ENCODE measurements at places on chromosomes 7 and 10. TPM values are rescaled to one million over a fixed set of nuclear protein-coding genes. Genes with fewer than 3 reads are reported as not detected.

DNA sequence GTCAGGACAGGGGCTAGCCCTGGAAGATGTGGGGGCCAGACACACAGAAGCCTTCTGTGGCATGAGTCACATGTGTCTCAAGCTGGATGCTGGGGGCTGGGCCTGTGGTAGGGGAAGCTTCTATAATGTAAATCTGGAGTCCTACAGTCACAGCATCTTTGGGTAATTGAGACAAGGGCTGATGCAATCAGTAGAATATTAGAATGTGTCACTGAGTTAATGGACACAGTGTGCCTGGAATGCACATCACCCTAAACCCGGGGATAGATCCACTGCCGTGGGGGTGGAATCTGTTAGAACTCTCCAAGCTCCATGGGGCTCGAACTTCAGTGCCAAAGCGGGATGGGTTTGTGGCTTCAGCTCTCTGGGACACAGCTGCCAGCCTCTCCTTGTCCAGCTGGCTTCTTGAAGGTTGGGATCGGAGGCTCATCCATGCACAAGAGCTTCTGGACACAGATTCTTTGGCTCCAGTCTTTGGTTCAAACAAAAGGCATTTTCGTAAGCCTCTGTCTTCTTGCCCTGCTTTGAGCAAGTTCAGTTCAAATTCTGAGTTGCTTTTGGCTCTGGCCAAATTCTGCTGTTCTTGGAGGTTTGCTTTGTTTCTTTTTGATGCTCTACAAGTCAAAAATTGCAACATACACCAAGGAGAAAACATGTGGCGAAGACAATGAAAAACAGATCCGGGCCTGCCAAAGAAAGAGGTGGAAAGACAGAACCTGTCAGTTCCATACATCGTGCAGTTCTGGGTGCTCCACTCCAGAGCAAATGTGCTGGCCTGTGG, 194.8 kb upstream of the ZNF32 start:
- H3K4me3 ChIP-seq, result no peak overlapping the region
- no peak overlapping the region for H3K27ac ChIP-seq
- H3K27me3 ChIP-seq, result no peaks in the 10 kb centered on the region
- H3K36me3 ChIP-seq, result no peaks in the 10 kb centered on the region
- DNase-seq, result no peak

IRF5 gene
- 0.28 TPM for total RNA-seq

GRCh38 chr10:110641256-110641655, 2.9 kb upstream of the RBM20 start:
- H3K4me1 ChIP-seq, result peaks cover 31% of the 10 kb centered on the region
- H3K27me3 ChIP-seq, result peaks cover 61% of the 10 kb centered on the region
- no peak overlapping the region for H3K27ac ChIP-seq

GRCh38 chr7:39493934-39494333, 72.3 kb upstream of the YAE1 start:
- H3K4me3 ChIP-seq, result no peak overlapping the region
- H3K27me3 ChIP-seq, result no peaks in the 10 kb centered on the region
- no peak for DNase-seq
- no peaks in the 10 kb centered on the region for H3K4me1 ChIP-seq
- no peaks in the 10 kb centered on the region for H3K36me3 ChIP-seq

DNA sequence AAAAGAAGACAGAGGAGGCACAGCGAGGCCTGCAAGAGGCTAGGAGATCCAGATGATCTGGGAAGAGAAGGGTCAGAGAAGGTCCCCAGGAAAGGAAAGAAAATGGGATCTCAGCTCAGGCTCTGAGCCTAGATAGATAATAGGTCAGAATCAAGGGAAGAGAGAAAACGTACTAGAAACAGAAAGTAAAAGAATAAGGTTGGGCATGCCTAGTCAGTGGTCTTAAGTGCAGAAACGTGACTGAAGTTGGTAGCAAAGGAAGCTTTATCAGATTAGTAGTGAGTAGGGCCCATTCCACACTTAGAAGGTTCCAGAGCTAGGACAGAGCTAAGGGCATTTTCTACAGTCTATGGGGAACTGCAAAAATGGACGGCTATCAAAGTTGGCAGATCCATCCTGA, 84.8 kb upstream of the ASAH2 start:
- H3K4me3 ChIP-seq, result no peak overlapping the region
- no peaks in the 10 kb centered on the region for H3K36me3 ChIP-seq
- no peaks in the 10 kb centered on the region for H3K27me3 ChIP-seq
- DNase-seq, result no peak

GRCh38 chr10:132632851-132633684, 95.5 kb downstream of the INPP5A start:
- no peaks in the 10 kb centered on the region for H3K36me3 ChIP-seq
- no peaks in the 10 kb centered on the region for H3K27me3 ChIP-seq
- H3K27ac ChIP-seq, result no peak overlapping the region

GRCh38 chr10:72392571-72392970, 37.9 kb upstream of the DNAJB12 start:
- H3K27me3 ChIP-seq, result no peaks in the 10 kb centered on the region
- DNase-seq, result no peak
- H3K27ac ChIP-seq, result no peak overlapping the region

DNA sequence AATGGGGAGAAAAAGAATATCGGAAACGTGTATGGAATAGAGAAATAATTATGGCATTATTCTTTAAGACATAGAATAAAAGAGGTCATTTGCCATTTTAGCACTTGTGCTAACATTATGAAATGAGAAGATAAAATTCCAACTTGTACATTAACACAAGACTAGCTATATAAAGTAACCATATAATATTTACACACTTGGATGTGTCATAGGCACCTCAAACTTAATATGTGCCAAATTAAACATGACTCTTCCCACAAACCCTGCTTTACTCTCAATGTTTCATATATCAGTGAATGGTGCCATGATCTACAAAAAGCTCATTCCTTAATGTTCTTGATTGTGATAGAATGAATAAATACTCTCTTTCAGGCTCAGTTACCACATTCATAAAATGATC, 4.1 kb upstream of the MINDY3 start:
- H3K27me3 ChIP-seq, result peaks cover 85% of the 10 kb centered on the region
- no peaks in the 10 kb centered on the region for H3K36me3 ChIP-seq
- no peak overlapping the region for H3K4me3 ChIP-seq
- H3K27ac ChIP-seq, result no peak overlapping the region
- H3K4me1 ChIP-seq, result peaks cover 2% of the 10 kb centered on the region
- no peak for DNase-seq

ZNF853 gene
- 8.2 TPM for total RNA-seq

NYAP1 gene
- 1.2 TPM for total RNA-seq

AGBL3 gene
- total RNA-seq, result 2.1 TPM

DNA sequence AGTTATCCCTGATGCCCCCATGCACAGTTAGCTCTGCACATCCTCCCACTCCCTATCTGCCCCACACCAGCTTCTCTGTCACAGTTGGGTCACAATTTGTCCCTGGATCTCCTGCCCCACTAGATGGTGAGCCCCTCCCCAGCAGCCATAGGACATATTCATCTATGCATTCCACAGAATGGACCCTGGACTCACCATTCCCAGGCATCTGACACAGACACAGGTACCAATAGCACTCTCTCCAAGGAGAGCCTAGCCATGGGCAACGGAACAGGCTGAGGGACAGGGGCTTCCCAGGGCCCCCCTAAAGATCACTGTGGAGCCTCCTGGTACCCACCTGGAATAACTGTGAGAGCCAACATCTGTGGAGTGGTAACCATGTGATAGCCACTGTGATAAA, 34.7 kb upstream of the EEPD1 start:
- no peak overlapping the region for H3K4me3 ChIP-seq
- H3K27ac ChIP-seq, result no peak overlapping the region
- no peaks in the 10 kb centered on the region for H3K36me3 ChIP-seq
- no peak for DNase-seq

- DNase-seq, result no peak
- no peaks in the 10 kb centered on the region for H3K27me3 ChIP-seq
- H3K36me3 ChIP-seq, result no peaks in the 10 kb centered on the region
- H3K4me1 ChIP-seq, result peaks cover 14% of the 10 kb centered on the region
These were observed 29.9 kb upstream of the TTYH3 start for GRCh38 chr7:2601907-2602306.

MMD2 gene
- not detected for total RNA-seq

DNA sequence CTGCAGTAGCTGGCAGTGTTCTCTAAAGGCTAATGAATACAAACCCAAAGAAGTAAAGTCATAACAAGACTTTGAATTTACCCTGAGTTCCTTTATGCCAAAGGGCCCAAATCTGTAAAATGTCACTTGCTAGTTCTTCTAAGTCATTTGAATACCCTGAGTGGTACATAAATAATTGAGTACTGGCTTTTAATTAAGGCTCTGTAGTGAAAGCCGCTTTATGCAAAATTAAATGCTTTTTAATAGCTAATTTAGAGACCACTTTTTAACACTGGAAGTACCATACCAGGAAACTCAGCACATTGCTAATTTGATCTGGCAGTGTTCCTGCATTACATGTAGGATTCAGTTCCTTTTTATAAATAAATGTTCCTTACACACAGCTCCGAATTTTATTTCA, 24.0 kb upstream of the TSPAN13 start:
- no peaks in the 10 kb centered on the region for H3K4me1 ChIP-seq
- no peak overlapping the region for H3K4me3 ChIP-seq
- no peaks in the 10 kb centered on the region for H3K27me3 ChIP-seq

DNA sequence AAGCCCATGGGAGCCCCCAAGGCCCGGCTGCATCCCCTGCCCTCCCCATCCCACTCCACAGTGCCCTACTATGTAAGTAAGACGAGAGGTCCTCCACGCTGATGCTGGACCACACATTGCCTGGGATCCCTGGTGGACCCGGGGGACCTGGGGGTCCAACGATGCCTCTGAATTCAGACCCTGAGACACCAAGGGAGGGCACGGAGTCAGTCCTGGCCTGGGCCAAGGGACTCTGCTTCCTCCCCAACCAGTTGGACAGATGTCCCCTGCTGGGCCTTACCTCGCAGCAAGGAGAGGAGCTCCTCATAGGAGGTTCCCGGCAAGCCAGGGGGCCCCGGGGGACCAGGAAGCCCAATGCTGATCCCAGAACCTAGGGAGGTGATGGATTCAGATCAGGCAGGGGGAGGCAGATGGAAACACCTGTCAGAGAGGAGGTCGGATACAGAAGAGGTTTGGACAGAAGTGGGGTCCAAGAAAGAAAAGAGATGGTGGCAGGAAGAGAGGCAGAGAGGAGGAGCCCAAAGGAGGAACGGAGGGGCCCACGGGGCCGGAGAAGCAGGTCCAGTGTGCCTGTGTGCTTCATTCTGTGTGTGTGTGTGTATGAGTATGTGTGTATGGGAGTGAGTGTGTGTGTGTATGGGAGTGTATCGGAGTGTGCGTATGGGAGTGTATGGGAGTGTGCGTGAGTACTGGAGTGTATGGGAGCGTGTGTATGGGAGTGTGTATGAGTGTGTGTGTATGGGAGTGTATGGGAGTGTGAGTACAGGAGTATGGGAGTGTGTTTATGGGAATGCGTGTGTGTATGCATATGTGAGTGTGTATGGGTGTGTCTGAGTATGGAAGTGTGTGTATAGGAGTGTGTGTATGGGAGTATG, 50.2 kb downstream of the COL17A1 start:
- no peak for DNase-seq
- H3K36me3 ChIP-seq, result no peaks in the 10 kb centered on the region
- H3K4me3 ChIP-seq, result no peak overlapping the region
- peaks cover 18% of the 10 kb centered on the region for H3K4me1 ChIP-seq

ANKRD61 gene
- not detected for total RNA-seq

PNLIP gene
- not detected for total RNA-seq

DENND11 gene
- 23.5 TPM for total RNA-seq

DNA sequence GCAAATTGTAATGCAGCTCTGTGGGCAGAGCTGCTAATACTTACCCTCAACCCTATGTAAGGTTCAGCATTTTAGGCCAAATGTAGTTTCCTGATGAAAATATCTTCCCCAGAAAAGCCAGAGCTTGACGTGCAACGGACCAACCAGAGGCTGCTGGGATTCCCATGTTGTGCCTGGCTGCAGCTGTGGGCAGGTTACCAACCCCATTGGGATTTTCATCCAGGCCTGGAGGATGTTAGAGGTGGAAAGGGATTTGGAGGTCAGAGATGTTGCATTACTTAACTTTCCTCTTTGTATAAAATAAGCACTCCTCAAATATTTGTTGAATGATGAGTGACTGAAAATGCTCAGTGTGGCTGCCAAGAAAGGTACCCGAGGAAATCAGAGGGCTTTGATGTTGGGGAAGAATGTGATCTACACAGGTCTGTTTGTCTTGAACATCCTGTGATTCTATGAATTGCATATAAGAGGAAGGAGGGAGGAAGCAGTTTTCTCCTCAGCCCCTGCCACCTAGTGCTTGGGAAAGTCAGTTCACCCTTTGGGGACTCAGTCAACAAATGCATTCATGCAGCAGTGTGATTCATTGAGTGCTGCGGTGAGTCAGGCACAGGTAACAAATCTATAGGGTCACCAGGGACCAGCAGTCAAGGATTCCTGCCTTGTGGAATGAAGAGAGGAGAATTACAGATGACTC, 487.2 kb downstream of the RPS24 start:
- H3K27ac ChIP-seq, result no peak overlapping the region
- no peaks in the 10 kb centered on the region for H3K27me3 ChIP-seq
- H3K36me3 ChIP-seq, result no peaks in the 10 kb centered on the region

CRPPA gene
- total RNA-seq, result 1.4 TPM

MAP3K8 gene
- 7.3 TPM for total RNA-seq

DNA sequence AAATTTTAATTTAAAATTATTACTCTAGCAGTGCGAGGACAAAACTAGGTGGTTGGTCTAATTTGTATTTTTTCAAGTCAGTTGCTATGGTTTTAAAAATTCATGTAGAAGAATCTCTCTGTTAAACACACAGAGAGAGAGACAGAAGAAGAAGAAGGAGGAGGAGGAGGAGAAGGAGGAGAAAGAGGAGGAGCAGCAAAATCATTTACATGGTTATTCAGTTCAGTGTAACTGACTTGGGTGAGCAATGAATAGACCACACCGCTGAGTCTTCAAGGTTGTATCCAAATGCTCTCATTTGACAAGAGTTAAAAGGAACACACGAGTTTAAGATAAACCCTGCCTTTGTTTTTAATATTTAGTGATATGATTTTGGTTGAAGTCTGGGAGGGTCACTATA, 131.1 kb downstream of the PDE1C start:
- no peaks in the 10 kb centered on the region for H3K4me1 ChIP-seq
- no peaks in the 10 kb centered on the region for H3K27me3 ChIP-seq
- H3K36me3 ChIP-seq, result no peaks in the 10 kb centered on the region
- no peak for DNase-seq

MCU gene
- total RNA-seq, result 54.2 TPM

GRCh38 chr7:28811701-28812430, 146.3 kb downstream of the TRIL start:
- H3K27ac ChIP-seq, result no peak overlapping the region
- no peaks in the 10 kb centered on the region for H3K27me3 ChIP-seq
- H3K4me3 ChIP-seq, result no peak overlapping the region
- DNase-seq, result no peak

GRCh38 chr10:112532956-112533355, 85.9 kb downstream of the VTI1A start:
- no peaks in the 10 kb centered on the region for H3K27me3 ChIP-seq
- peak overlapping the region; percentile 74 for H3K27ac ChIP-seq
- no peak overlapping the region for H3K4me3 ChIP-seq
- H3K36me3 ChIP-seq, result no peaks in the 10 kb centered on the region
- peaks cover 77% of the 10 kb centered on the region for H3K4me1 ChIP-seq

C10orf90 gene
- total RNA-seq, result not detected
